ENCODE measurements at places on chromosomes 5 and 9.

DNA sequence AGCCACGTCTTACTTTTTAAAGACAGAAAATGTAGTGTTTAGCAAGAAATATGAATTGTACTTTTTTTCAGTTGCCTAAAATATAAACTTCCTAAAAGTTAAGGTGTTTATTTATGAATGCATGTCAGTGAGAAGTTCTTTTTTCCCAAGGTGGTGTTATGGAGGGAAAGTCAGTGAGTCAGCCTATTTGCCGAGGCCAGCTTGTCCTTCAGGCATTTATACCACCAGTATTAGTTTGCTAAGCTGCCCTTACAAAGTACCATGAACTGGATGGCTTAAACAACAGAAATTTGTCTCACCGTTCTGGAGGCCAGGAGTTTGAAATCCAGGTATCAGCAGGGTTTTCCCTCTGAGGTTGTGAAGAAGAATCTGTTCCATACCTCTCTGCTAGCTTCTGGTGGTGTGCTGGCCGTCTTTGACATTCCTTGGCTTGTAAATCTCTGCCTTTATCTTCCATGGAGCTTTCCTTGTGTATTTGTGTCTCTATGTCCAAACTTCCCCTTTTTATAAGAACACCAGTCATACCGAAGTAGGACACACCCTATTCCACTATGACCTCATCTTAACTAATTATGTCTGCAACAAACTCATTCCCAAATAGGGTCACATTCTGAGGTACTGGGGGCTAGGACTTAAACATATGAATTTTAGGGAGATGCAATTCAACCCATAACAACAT is 38.4 kb downstream of the PRKACG start:
- DNase-seq: no peak

DNA sequence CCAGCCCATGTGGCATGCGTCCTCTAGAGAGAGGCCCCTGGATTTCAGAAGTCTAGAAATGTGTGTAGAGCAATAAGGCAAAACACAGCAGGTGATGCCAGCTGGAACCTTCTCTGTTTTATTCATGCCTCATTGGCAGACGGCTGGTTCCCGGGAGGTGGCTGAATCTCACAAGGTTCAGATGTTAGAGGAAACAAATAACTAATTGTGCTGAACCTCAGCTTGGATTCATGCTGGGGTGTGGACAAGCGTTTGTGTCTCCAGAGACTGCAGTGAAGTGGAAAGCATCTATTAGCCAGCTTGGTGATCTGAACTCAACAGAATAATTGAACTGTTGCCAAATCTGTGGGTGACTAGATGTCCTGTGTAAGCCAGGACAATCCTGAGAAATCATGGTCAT is 131.1 kb upstream of the NR4A3 start:
- no peak for DNase-seq

GRCh38 chr9:137025517-137025966 is 2.5 kb downstream of the ABCA2 start:
- DNase-seq: no peak

- no peak for DNase-seq
Measured at GRCh38 chr5:66066826-66067225, 77.3 kb upstream of the SREK1 start.

GRCh38 chr9:115882911-115883310 is 270.7 kb upstream of the PAPPA start:
- no peak for DNase-seq

DNA sequence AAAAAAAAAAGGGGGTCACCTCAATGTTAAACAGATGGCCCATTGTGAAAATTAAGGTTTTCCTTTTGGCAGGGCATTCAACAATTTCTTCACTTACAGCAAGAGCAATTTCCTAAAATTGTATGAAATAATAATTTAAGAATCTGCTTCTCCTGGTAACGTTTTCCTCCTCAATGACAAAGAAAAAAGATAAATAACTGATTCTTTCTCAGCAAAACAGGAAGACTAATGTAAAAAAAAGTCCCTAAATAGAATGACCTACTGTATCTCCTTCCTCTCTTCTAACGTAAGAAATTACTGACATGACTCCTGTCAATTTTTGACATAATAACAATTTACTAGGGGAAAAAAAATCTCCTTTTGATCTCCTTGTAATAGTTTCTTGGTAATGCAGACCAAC is 25.5 kb downstream of the ABHD17B start:
- DNase-seq: no peak

- DNase-seq: no peak
Measured at GRCh38 chr9:137467896-137468295, 8.8 kb upstream of the NSMF start.

- DNase-seq: no peak
Measured at GRCh38 chr5:61559146-61559545, 227.1 kb downstream of the ZSWIM6 start.

DNA sequence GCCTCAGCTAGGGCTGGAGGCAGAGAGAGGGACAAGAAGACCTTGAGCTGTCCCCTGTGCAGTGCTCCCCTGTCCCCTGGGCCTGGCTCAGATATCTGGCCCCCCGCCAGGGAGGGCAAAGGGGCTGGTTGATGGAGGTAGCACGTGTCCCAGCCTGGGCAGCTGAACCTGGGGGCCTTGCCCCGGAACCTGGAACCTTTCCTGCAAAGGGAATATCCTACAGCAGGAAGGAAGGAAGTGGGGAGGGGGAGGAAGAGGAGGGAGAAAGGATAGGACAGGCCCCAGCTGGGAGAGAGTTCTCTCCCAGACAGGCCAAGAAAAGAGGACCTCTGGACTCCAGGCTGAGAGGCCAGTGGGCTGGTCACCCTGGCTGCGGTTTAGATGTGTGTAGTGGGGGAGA is 27.6 kb upstream of the PSD2 start:
- no peak for DNase-seq

DNA sequence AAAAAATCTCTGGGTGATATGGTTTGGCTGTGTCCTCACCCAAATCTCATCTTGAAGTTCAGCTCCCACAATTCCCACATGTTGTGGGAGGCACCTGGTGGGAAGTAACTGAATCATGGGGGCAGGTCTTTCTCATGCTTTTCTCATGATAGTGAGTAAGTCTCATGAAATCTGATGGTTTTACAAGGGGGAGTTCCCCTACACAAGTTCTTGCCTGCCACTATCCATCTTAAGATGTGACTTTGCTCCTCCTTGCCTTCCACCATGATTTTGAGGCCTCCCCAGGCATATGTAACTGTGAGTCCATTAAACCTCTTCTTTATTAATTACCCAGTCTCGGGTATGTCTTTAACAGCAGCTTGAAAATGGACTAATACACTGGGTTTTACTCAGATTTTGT is 513.9 kb downstream of the TLE4 start:
- no peak for DNase-seq

GRCh38 chr9:27572061-27572460 is 1.2 kb downstream of the C9orf72 start:
- DNase-seq: no peak

DNA sequence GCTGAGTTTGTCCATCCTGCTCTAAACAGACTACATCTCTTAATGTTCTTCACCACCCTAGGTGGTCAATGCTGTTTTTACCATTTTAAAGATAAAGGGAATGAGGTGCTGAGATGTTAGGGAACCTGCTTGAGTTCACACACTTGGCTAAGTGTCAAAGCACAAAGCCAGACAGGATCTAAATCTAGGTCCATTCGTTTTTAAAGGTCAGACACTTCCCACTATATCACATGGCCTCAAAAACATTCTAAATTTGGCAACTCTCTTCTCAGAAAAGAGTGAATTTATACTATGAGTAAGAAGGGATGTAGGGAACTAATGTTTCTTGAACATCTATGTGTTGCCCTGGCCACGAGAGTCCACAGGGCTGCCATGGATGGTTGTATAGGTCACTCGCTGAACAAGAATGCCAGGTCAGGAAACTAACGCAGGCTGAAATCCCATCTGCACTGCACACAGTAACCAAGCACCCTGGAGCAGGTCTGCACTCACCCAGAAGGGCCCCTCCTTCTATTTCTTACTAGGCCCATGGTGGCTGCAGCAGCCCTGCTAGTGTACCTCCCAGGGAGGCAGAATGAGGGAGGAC is 213.0 kb downstream of the SPOCK1 start:
- no peak for DNase-seq

- DNase-seq: peak; percentile 28
Measured at GRCh38 chr9:69122082-69122548, 52.0 kb upstream of the TJP2 start.

GRCh38 chr5:44426944-44427343 is 37.7 kb upstream of the FGF10 start:
- DNase-seq: no peak

- no peak for DNase-seq
Measured at GRCh38 chr5:76724871-76725270, 8.9 kb downstream of the F2R start.

GRCh38 chr9:130175355-130175754 is 3.2 kb downstream of the NCS1 start:
- DNase-seq: no peak

DNA sequence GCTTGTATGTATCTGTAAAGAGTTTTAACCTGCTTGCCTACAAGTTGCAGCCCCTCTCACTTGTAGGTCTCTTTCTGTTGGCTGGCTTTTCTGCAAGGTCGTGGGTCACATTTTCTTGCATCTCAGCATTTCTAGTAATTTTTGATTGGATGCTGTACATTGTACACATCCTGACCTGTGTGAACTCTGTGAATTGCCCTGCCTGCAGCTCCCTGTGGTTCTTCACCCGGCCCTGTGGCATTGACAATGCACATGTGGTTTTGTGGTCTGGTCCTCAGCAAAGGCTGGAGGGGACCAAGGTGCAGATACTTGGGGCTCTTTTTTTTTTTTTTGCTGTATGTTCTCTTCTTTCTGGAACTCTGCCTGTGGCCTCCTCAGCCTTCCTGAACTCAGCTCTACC is 53.6 kb downstream of the WNK2 start:
- peak; percentile 50 for DNase-seq

Measured in activated CD4-positive, alpha-beta T cell treated with anti-CD3 and anti-CD28 coated beads, Interleukin-2, amount 50 U/mL, for 16 hours (primary cell).